Hepatocyte (in vitro differentiated cells): ENCODE measurements at places on chromosomes 7 and 10. TPM values are rescaled to one million over a fixed set of nuclear protein-coding genes. Genes with fewer than 3 reads are reported as not detected.
A peak's percentile ranks its signal among the peaks of the same experiment; 100 is the strongest.

GRCh38 chr10:62000726-62001125 lies 99.2 kb downstream of the ARID5B start:
- H3K27ac ChIP-seq, result no peak overlapping the region
- H3K4me3 ChIP-seq, result no peak overlapping the region
- H3K36me3 ChIP-seq, result no peaks in the 10 kb centered on the region
- H3K4me1 ChIP-seq, result no peaks in the 10 kb centered on the region

GRCh38 chr10:70546584-70546983 lies 56.0 kb downstream of the PRF1 start:
- H3K4me3 ChIP-seq, result no peak overlapping the region
- DNase-seq, result no peak
- no peaks in the 10 kb centered on the region for H3K36me3 ChIP-seq
- H3K4me1 ChIP-seq, result peaks cover 4% of the 10 kb centered on the region
- H3K27ac ChIP-seq, result no peak overlapping the region

- no peaks in the 10 kb centered on the region for H3K36me3 ChIP-seq
- H3K27me3 ChIP-seq, result no peaks in the 10 kb centered on the region
- H3K4me1 ChIP-seq, result no peaks in the 10 kb centered on the region
- no peak for DNase-seq
- no peak overlapping the region for H3K4me3 ChIP-seq
- no peak overlapping the region for H3K27ac ChIP-seq
Observed at GRCh38 chr10:21015851-21016250, 118.7 kb upstream of the NEBL start.

DNA sequence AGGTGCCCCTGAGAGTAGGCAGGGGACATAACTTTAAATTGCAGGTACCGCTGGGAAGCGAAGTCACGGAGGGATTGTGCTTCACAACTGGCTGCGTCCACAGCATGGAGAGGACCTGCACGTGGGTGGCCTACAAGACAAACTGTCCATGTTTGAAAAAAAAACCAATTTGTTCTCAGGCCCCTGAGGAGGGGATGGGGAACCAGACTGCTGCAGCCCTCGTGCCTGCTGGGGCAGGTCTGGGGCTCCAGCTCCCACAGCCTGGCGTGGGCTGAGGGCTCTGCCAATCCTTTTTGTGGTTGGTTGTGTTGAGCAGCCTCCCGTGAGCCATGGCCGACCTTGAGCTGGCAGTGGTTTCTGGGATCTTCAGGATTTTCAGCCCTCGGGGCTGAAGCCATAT lies 9.7 kb downstream of the SFRP5 start:
- H3K36me3 ChIP-seq, result no peaks in the 10 kb centered on the region
- no peaks in the 10 kb centered on the region for H3K4me1 ChIP-seq
- H3K27me3 ChIP-seq, result no peaks in the 10 kb centered on the region
- no peak for DNase-seq
- no peak overlapping the region for H3K27ac ChIP-seq

- H3K4me3 ChIP-seq, result no peak overlapping the region
- H3K27me3 ChIP-seq, result no peaks in the 10 kb centered on the region
Observed at GRCh38 chr10:93352638-93353383, 129.3 kb downstream of the MYOF start.

The PPA1 gene
- polyA plus RNA-seq, result 106 and 131 TPM in 2 replicates

DNA sequence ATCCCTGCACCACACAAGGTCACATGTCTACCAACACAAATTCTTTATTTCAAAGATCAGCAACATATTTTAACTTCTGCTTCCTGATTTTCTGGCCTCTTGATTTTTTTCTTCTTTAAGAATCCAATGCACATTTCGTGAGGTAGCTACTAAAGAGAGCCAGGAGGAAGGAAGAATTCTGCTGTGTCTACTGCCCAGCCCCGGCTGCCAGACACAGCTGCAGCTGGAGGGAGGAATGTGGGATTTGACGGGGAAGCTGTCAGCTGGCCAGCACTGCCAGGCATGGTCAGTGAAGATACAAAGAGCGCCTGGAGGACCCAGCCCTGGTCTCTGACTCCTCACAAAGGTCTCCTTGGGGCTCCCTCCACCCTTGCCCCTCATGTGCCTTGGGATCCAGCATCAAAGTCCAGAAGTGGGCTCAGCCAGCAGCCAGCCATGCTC lies 6.9 kb upstream of the AOC1 start:
- H3K27ac ChIP-seq, result no peak overlapping the region
- DNase-seq, result peak; percentile 32
- no peaks in the 10 kb centered on the region for H3K36me3 ChIP-seq
- no peak overlapping the region for H3K4me3 ChIP-seq
- H3K27me3 ChIP-seq, result no peaks in the 10 kb centered on the region

The FRG2B gene
- polyA plus RNA-seq, result not detected in 2 replicates

The NYAP1 gene
- polyA plus RNA-seq, result 0.68 TPM in 1 of 2 replicates, not detected in the other

The CCDC172 gene
- not detected in 2 replicates for polyA plus RNA-seq

- H3K27me3 ChIP-seq, result no peaks in the 10 kb centered on the region
- H3K27ac ChIP-seq, result no peak overlapping the region
- H3K4me3 ChIP-seq, result no peak overlapping the region
- peak; percentile 57 for DNase-seq
Observed at GRCh38 chr10:78451592-78451991, 417.9 kb downstream of the RPS24 start.

DNA sequence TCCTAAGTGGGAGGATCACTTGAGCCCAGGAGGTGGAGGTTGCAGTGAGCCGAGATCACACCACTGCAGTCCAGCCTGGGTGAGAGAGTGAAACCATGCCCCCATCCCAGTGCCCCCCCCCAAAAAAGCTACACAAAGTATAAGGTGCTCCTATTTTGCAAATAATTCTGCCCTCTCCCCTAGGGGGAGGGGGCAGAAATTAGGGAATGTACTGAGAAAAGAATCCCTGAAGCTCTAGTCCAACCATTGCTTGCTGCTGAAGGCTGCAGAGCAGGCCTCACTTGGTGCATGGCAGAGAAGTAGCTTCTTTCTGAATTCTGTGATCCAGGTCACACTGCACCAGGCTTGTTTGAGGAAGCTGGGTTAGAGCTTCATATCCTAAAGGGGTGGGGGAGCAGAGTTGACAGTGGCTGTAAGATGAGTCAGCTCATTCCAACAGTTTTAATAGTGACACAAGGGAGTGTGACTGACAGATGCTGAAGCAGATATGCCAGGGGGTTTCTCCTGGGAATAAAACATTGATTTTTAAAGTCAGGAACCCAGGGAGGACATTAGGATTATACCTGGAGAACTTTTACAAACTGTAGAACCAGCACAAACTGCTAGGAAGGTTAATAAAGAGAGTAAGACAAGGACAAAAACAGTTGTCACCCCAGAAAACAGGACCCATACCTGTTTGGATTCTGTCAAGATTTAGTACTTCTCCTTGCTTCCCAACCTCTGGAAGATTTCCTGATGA lies 32.8 kb upstream of the STRIP2 start:
- H3K36me3 ChIP-seq, result no peaks in the 10 kb centered on the region
- H3K27me3 ChIP-seq, result no peaks in the 10 kb centered on the region
- H3K4me3 ChIP-seq, result no peak overlapping the region

GRCh38 chr10:23448802-23449570 lies 10.1 kb downstream of the OTUD1 start:
- no peak overlapping the region for H3K27ac ChIP-seq
- no peaks in the 10 kb centered on the region for H3K36me3 ChIP-seq
- no peaks in the 10 kb centered on the region for H3K27me3 ChIP-seq
- no peak for DNase-seq
- H3K4me1 ChIP-seq, result no peaks in the 10 kb centered on the region
- H3K4me3 ChIP-seq, result no peak overlapping the region

The PSD gene
- 20.1 and 21.5 TPM in 2 replicates for polyA plus RNA-seq

- H3K36me3 ChIP-seq, result no peaks in the 10 kb centered on the region
- no peaks in the 10 kb centered on the region for H3K27me3 ChIP-seq
- DNase-seq, result no peak
- no peak overlapping the region for H3K4me3 ChIP-seq
Observed at GRCh38 chr10:55280696-55281095, 479.7 kb upstream of the PCDH15 start.

The FAM107B gene
- polyA plus RNA-seq, result 73.3 and 85.9 TPM in 2 replicates
